ENCODE measurements at places on chromosomes 4 and X. TPM values are rescaled to one million over a fixed set of nuclear protein-coding genes. Genes with fewer than 3 reads are reported as not detected.

Gene GPRASP2
- total RNA-seq: 6.6 TPM

- DNase-seq: no peak
Measured at GRCh38 chr4:149993030-149993429, 85.2 kb upstream of the DCLK2 start.

GRCh38 chr4:189769131-189769530, 171.5 kb upstream of the FRG1 start:
- DNase-seq: no peak

DNA sequence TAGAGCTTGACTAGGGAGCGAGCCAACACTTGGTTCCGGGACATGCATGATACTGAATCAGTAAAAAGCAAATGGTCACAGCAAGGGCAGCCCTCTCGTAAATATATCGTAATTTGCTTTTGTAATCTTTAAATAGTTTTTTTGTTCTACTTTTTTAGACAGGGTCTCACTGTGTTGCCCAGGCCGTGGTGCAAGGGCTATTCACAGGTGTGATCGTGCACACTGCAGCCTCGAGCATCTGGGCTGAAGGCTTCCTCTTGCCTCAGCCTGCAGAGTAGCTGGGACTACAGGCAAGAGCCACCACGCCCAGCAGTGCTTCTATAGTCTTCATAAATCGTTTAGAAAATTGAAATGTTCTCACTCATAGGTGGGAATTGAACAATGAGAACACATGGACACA, 309.7 kb downstream of the TENM3 start:
- no peak for DNase-seq

DNA sequence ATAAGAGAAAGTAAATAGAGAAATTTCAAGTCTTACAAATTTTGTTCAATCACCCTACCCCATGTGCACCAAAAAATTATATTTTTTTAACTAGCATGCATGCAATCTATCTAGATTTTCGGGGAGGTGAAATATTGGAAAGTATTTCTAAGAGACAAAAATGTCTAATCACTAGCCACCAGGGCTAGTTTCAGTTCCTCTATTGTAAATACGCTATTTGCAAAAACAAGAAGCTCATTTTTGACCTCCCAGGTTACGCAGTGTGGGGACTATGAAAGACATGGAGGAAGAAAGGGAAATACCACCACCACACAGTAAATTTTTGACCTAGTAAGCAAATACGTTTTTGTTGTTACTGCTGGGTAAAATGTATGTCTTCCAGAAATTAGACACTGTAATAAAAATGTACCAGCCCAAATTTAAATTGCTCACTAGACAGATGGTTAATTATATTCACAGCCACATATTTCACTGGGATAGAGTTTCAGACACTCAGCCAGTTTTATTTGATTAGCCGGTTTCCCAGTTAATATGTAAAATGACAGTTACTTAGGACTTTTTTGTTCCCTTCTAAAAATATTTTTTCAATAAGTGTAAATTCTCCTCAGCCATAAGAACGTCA, 2.2 kb downstream of the NEXMIF start:
- no peak for DNase-seq

DNA sequence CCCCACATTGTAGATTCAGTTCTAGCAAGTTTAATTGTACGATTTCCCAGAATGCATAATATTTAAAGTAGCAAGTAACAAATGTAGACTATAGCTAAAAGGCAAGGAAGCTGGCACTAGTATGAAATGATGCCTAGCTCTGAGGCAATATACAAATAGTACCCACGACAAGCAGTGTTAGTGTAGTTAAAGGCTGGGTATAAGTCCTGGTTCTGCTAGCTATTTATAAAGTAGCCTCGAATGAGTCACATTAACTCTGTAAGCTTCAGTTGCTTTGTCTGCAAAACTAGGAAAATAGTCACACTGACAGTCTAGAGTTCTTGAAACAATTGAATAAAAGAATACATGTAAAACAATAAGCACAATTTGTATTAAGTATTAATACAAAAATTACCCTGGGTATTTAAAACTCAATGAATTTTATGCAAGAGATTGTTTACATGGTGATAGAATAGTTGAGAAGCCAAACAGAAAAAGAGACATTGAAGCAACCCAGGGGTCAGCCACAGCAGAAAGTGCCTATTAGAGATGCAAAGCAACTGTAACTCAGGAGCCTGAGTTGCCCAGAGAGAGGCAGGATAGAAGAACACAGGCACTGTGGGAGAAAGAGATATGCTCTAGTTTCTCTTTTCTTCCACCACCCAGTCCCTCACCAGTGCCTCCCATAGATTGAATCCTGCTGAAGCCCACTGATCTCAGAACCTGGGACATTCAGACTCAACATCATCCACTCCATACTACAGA, 949.0 kb downstream of the C4orf33 start:
- no peak for DNase-seq

Gene PRRG3
- not detected for total RNA-seq

- DNase-seq: no peak
Measured at GRCh38 chrX:66039944-66040343, at the start of gene VSIG4. VSIG4 (minus strand) TSS chrX:66040080; CDS start chrX:66039998, 82 bp downstream.

Gene SULT1E1
- not detected for total RNA-seq

Gene MAGEA8
- 1.1 TPM for total RNA-seq

- peak; percentile 94 for DNase-seq
Measured at GRCh38 chrX:47540754-47541538, 20.1 kb upstream of the ARAF start.

Gene BCOR
- total RNA-seq: 42.9 TPM

Gene MAGEB2
- total RNA-seq: 0.78 TPM

DNA sequence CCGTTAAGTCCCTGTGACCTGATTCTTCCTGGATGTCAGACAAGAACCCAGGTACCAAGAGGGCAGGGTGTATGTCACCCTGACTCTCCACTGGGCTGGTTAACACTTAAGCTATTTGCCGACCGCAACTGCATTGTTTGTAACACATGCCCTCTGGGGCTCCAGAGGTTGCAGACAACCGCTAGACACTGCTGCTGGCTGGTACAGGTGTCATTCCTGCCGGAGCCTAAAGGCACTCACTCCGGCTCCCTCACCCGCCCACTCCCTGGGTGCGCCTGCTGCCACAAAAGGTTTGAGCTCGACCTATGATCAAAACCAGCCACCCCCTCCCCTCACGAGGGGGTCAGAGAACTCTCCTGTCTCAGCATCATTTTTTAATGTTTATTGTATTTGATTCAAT, 208.2 kb downstream of the FAT4 start:
- no peak for DNase-seq

GRCh38 chrX:50827996-50828395, 14.0 kb upstream of the SHROOM4 start:
- DNase-seq: peak; percentile 2

GRCh38 chr4:119667802-119668201, 39.2 kb upstream of the PDE5A start:
- DNase-seq: no peak

DNA sequence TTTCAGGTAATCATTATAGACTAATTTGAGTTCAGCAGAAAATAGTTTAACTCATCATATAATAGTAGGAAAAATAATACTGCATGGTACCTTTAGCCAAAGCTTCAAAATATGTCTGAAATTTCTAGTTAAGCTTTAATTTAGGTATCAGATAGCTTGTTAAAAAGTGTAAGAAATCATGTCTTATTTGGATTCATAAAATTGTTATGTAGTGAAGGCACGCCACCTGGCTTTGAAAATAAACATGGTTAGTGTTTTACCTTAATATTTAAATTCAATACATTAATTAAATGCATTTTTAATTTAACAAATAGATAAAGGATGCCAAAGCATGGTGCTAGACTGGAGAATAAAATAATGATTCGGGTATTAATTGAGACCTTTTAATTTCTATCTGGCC, 211.4 kb downstream of the FSTL5 start:
- DNase-seq: peak; percentile 3

DNA sequence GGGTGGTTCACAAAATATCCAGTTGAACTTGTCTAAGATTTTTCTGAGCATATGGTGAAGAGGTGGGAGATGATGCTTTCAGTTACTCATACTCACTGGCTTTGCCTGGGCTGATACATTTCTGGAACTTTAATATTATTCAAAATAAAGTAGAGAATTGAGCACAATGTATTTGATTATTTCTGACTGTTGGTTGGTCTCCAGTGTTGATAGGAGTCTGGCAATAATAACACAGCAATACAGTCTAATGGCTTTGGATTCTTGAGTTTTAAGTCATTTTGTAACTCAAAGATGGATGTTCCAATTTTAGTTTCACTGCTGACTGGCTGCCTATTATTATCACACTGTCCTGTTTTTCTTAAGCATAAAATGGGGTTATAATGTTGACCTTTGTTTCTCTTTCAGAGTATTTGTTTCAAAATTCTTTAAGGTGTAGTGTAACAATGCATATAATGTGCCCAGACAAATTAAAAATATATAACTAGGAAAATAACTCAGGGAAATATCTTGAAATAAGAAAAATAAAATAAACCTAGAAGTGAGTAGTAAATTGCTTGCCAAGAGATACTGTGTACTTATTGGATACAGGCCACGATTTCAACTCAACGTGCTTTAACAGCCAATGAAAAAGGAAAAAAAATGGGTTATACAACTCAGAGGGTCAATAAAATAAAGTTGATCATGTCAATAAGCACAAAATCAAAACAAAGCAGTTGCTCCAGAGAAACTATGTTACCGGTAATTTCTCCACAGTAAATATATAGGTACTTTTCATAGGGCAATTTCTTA, 99.0 kb downstream of the ARSJ start:
- no peak for DNase-seq

- no peak for DNase-seq
Measured at GRCh38 chrX:15158350-15158735, 111.5 kb downstream of the ASB9 start.

DNA sequence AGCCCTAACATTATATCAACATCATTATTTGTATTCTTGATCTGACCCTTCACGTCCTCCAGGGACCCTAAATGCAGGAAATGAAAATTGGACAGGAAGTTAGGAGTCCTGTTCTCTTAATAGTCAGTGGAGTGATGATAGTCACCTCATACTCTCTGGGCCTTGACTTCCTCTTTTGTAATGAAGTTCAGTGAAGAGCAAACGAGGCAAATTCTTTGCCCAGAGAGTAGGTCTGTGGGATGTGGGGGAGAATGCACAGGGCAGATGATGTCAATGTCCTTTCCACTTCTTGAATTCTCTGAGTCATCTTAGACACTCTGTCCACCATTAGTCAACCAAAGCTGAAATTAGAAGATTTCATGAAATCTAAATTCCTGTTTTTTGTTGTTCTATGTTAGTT, 17.1 kb upstream of the GPRIN3 start:
- no peak for DNase-seq

Gene DUSP9
- total RNA-seq: not detected

GRCh38 chr4:24089851-24090534, 200.1 kb upstream of the PPARGC1A start:
- peak; percentile 5 for DNase-seq

DNA sequence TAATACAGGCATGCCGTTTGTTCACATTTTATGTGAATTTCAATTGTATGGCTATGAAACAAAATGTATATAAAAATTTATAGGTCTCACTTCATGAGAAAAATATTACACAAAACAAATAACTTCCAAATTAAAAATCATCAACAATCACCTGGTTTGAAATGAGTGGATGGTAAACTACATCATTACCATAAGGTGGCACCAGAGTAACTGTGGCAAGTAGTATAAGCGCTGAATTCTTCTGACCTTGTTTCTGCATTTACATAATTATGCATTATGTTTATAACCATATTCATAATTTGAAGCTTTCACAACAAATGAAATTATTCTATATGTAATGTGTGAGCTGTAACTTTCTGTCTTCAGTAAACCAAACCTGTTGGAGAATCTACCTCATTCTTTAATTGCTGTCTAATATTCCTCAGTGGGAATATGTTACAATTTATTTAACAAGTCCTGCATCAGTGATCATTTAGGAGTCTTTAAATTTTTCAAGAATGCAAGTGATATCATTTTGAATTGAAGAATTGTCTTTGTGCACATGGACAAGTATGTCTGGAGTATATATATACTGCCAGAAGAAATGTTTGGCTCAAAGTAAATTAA, 55.2 kb downstream of the MMRN1 start:
- no peak for DNase-seq

Gene DMD
- 2.0 TPM for total RNA-seq

Gene NCAPG
- 82.1 TPM for total RNA-seq

GRCh38 chr4:67161311-67161710, 384.0 kb downstream of the CENPC start:
- DNase-seq: no peak

Gene REELD1
- not detected for total RNA-seq

GRCh38 chrX:40148385-40149285, 50.9 kb upstream of the BCOR start:
- DNase-seq: no peak

Gene GPRIN3
- total RNA-seq: not detected

All from RPMI7951 (cell line).